A172 (cell line): ENCODE measurements at places on chromosomes 7 and 10. TPM values are rescaled to one million over a fixed set of nuclear protein-coding genes. Genes with fewer than 3 reads are reported as not detected.

PRTFDC1 gene
- total RNA-seq: 10.1 and 15.8 TPM in 2 replicates

SEMA3E gene
- total RNA-seq: 0.29 and 3.6 TPM in 2 replicates

CUL1 gene
- total RNA-seq: 51.1 and 57.4 TPM in 2 replicates

GARS1 gene
- total RNA-seq: 122 and 139 TPM in 2 replicates

LAMB4 gene
- 0.19 TPM in 1 of 2 replicates, not detected in the other for total RNA-seq

CALHM1 gene
- total RNA-seq: not detected in 2 replicates

STAG3 gene
- 2.9 and 9.0 TPM in 2 replicates for total RNA-seq

SFRP4 gene
- 0.84 TPM in 1 of 2 replicates, not detected in the other for total RNA-seq

GRM3 gene
- not detected in 2 replicates for total RNA-seq

TBX20 gene
- total RNA-seq: 0.96 and 1.2 TPM in 2 replicates
